GM23248 (cell line): ENCODE measurements at places on chromosomes 2 and 18.
A peak's percentile ranks its signal among the peaks of the same experiment; 100 is the strongest.

- no peak for DNase-seq
Observed at GRCh38 chr18:47150824-47151366, 595 bp upstream of the HDHD2 start.

GRCh38 chr2:197958592-197959150, 154.3 kb downstream of the PLCL1 start:
- peak; percentile 22 for DNase-seq

GRCh38 chr2:205727174-205727573, 44.9 kb downstream of the NRP2 start:
- DNase-seq: no peak

DNA sequence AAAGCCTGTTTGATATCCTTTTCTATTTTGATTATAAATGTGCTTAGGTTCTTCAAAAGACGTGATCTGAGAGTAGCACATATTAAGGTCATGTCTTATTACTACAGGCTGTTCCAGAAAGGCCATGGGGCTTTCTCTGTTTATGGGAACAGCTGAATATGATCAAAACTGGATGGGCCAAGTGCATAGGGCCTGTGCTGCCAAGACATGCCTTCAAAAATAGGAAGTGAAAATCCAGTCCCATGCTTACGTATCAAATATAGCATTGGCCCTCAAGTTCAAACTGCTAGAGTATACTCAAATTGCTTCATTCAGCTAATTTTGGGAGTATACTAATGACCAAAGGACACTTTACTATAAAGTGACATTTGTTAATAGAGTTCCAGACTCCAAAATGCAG, 24.1 kb downstream of the SLC25A52 start:
- no peak for DNase-seq

DNA sequence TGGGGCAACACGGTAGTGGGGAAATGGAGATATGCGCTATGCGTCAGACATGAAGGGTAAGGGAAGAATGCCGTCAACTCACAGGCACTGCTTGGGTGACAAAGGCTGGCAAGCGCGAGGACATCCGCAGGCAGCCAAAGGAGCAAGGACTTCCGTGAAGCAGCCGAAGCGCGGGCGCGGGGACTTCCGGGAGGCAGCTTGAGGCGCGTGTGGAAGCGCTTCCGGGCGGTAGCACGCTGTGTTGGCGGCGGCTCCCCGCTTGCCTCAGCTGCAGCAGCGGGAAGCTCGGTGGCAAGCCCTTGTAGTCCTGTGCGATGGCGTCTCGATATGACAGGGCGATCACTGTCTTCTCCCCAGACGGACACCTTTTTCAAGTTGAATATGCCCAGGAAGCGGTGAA, at the start of gene PSMA8:
Gene PSMA8, plus strand, starts transcription at position 218 of the 400 bp plus-strand sequence. Its CDS starts 97 bp downstream, at position 315.
- DNase-seq: no peak

GRCh38 chr2:234290671-234291070, 206.2 kb downstream of the ARL4C start:
- no peak for DNase-seq

GRCh38 chr2:212465456-212465855, 73.1 kb downstream of the ERBB4 start:
- no peak for DNase-seq
